Panc1 (cell line): ENCODE measurements at places on chromosomes 12 and 14.
A peak's percentile ranks its signal among the peaks of the same experiment; 100 is the strongest.

DNA sequence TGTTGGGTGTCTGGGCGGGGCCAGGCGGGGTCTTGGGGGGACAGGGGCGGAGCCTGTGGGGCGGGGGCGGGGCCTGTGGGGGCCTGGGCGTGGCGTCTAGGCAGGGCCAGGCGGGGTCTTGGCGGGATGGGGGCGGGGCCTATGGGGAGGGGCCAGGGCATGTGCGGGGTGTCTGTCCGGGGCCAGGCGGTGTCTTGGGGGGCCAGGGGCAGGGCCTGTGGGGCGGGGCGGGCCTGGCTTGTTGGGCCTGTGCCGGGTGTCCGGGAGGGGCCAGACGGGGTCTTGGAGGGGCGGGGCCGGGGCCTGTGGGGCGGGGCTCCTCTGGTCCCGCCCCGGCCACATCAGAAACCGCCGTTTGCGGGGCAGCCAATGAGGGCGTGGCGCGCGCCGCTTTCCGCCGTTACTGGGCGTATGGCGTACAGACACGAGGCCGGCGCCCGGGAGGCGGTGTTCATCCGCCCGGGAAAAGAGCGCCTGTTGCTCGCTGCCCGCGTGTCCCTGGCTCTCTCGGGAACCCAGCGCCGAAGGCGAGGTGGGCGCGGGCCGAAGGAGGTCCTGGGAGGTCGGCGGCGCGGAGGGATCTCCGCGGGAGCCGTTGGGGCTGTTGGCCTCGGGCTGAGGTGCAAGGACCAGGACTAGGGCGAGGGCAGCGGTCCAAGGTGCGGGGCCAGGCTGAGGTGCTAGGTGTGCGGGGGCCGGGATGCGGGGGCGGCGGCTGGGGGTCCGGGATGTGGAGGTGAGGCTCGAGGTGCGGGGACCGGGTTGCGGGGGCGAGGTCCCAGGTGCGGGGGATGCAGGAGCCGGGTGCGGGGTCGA lies at the start of gene PIWIL1:
Gene PIWIL1 (plus strand): TSS at position 400 of the 816 bp plus-strand sequence. CDS start 4,705 bp downstream, outside the sequence.
- no peak for DNase-seq

DNA sequence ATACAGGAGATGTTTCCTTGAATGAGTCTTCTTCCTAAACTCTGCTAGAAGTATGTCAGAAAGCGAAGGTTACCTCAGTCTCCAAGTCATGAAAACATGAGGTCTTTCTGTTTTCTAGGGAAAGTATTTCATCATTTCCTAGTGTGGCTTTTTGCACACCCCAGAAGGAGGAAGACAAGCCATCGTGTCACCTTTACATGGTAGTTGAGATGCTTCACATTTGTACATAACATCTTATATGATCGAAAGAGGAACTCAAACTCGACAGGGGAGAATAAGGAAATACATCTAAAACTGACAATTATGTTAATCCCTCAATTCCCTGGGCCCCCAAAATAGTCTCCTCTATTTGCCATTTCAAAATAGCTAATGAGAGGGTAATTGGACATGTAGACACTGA lies 214.1 kb upstream of the PLEKHG7 start:
- no peak for DNase-seq

- DNase-seq: no peak
Observed at GRCh38 chr12:68675101-68675842, 11.5 kb upstream of the NUP107 start.

DNA sequence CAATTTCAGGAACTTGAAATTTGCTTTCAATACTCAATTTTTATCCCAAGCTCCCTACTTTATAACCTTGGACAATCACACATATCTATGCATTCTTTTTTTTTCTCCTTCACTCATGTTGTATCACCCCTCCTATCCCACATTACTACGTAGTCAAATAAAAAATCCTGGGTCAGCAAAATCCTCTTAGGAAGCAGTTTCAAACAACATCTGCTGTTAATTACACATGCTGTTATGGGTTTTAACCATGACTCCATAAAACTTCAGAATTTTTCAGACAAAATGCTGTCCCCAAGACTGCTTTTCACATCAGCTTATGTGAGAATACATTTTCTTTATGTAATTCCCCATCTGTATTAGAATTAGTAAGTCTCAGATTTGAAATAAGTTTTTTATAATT lies 61.7 kb downstream of the LRFN5 start:
- DNase-seq: no peak

DNA sequence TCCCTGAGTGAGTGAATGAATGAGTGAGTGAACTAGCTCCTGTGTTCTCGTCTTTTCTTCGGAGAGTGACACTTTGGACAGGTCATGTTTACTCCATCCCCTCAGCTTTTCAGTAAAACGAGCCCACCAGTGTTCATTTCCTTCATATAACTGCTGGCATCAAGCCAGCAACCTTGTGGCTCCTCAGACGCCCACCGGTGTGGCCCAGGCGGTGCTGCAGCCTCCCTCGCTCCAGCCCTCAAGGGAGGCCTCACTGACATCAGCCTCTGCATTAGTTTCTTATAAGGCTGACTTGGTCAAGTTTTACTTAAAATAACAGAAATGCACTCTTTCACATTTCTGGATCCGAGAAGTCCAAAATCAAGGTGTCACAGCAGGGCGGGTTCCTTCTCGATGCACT lies 188.0 kb downstream of the ZFP36L1 start:
- DNase-seq: no peak

- no peak for DNase-seq
Observed at GRCh38 chr12:115569345-115570068, 708.0 kb downstream of the MED13L start.

- DNase-seq: no peak
Observed at GRCh38 chr12:25311506-25311905, 60.8 kb upstream of the KRAS start.

GRCh38 chr12:57087691-57088353 lies 1.1 kb upstream of the NAB2 start:
- no peak for DNase-seq

GRCh38 chr12:97685360-97685759 lies 222.8 kb downstream of the RMST start:
- no peak for DNase-seq

DNA sequence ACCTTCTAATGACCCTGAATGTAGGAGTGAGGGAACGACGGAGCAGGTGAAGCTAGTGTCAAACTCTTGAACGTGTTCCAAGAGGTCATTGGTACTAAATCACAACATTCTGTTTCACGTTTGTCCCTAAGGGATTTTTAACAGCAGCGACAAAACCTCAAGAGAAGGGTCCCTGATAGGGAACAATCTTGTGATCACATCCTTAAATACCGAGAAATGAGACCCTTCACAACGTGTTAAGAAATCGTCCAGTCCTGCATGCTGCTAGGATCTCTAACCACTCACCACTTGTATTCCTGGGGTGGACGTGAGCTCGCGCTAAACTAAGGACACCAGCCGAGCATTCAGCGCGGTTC lies 134.1 kb upstream of the KRAS start:
- DNase-seq: no peak

DNA sequence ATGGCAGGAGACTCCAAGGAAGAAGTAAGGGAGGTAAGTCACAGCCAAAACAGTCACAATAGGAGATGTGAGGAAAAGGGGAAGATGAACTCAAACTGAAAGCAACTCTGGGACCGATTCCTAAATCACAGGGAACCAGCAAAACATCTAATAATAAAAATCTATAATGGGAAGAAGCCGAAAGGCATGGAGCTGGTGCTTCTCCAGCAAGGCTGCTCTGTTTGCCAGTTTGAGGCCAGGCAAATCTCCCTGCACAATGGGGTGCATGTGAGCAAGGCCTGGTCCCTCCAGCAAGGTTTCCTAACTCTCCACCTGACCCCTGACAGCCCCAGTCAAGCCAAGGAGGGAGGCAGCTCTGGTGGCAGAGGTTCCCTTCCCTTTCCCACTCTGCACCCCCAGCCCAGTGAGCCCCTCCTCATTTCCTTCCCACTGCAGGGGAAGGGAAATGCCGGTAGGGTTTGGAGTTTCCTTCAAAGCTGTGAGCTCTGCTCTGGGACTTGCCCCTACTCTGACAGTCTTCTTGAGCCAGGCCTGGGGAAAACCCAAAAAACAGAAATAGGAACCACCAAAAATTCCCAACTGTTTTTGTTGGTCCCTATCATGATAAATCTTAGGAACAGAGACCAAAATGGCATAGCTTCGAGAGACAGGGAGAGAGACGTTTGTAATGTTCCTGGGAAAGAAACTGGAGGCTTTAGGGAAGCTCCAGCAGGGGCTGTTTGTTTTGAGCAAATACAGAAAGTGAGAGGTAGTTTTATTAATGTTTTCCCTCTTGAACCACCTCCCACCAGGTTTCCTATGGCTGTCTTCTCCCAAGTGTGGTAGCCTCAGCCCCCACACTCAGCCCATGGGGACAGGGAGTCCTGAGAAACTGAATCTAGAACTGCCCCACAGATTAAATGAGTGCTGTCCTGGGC lies 34.6 kb downstream of the FMNL3 start:
- DNase-seq: no peak

GRCh38 chr12:125794401-125794800 lies 729.2 kb downstream of the AACS start:
- no peak for DNase-seq

DNA sequence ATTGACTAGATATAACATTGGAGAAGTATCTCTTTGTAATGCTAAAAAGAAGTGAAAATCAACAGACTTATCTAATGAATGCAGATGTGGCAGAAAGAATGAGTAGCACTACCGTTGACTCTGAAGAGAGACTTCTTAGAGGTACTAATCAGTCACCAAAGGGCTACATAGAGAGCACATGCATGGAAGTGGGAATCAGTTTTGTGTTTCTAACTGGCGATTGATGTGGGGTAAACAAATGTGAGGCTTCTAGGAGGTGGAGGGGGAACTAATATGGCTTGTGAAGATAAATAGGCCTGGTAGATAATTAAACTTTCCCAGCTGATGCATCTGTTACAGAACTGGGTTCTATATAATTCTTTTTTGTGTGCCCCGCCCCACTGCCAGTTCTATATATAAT lies 10.5 kb downstream of the COCH start:
- no peak for DNase-seq

GRCh38 chr12:22808860-22809259 lies 183.9 kb downstream of the ETNK1 start:
- DNase-seq: no peak

DNA sequence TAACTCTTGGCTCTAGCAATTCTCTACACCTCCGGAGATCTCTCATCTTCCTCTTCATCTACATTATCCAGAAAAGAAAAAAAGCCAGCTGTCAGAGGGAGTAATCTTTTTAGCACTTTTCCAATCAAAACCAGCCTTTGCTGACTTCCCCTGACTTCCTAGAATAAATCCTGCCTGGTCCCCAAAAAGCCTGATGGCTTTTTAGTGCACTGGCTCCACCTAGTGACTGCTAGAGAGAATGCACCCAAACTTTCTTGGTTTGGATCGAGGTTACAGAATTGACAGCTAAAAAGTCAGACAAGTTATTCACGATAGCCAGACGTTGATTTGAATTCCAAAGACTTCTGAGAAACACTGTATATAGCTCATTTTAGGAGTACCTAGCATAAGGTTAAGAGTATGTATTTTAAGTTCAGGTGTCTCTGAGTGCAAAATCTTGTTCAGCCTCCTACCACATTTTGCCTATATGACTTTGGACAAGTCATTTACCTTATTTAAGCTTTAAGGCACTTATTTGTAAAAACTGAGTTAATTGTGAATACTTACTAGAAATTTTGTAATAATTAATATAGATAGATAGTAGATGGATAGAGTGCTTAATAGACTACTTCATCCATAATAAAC lies 185.7 kb upstream of the GRIN2B start:
- peak; percentile 36 for DNase-seq

DNA sequence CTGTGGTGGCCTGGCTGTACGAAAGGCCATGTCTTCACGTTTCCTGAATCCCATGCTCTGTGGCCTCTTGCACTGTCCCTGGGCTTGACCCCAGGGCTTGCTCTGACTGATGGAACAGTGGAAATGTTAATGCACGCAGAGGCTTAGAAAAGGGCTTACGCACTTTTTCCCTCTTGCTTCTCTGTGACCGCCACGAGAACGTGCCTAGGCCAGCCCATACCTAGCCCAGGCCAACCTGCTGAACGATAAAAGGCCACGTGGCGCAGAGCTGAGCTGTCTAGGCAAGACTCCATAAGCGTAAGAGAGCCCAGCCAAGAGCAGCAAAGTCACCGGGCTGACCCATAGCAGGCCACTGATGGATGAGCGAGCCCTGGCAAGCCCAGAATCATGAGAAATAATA lies 18.3 kb downstream of the TTC7B start:
- no peak for DNase-seq

GRCh38 chr12:103326190-103326589 lies 169.6 kb downstream of the C12orf42 start:
- DNase-seq: no peak

DNA sequence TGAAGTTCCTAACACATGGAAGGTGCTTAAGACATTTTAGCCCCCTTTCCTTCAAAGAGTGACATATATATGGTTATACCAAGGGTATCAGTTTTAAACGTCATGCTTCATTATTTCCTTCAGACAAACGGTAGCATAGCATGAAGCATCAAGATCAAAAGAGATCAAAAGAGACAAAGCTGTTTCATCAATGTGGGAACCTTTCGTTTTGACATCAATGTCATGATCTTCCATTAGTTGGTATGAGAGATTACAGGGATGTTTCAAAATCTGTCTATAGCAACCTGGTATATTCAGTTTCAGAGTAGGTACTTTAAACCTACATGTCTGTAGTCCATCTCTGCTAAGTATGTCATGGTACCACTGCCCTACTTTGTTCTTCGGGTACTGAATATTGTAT lies 28.3 kb downstream of the PUS7L start:
- DNase-seq: no peak

DNA sequence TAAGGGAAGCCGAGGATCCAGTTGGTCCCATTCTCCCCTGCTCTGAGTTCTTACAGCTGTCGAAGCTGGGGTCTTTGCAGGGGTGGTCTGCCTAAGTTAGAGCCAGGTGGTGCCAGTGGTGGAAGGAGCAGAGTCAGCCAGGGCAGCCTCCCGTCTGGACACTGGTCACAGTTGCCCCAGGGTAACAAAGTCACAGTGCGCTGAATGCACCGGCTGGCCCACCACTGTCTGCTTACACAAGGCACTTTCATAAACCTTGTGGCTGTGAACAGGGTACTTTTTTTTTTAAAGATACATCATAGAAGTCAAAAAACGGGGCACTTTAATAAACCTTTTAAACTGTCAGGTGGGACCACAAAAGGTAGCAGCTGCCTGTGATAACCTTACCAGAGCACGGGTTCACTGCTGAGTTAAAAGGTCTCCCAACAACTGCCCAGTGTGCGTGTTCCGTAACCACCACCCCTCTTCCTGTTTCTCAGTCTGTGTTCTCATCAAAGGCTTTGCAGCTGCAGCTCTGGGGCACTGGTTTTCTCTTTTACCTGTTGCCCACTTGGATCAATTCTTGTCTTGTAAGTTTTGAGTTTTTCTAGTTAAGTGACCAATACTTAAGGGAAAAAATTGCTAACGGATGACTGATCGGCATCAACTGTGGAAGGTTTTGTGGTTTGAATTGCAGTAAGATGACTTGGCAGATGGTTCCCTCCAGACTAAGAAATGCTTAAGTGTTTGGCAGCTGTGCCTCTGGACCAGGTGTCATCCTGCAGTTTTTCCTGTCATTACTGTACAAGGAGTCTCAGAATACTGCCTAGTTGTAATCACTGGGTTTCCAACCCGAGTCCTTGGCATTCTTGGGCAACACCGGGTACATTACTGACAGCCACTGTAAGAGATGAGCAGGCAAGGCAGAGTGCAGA lies 55.9 kb downstream of the DYNC1H1 start:
- no peak for DNase-seq

GRCh38 chr12:90216815-90217214 lies 508.2 kb upstream of the ATP2B1 start:
- no peak for DNase-seq
